ENCODE measurements at places on chromosomes 12 and 14. TPM values are rescaled to one million over a fixed set of nuclear protein-coding genes. Genes with fewer than 3 reads are reported as not detected.

The HPD gene
- total RNA-seq: not detected

The R3HDM2 gene
- total RNA-seq: 54.6 TPM

The RFLNA gene
- total RNA-seq: not detected

The CNTN1 gene
- total RNA-seq: not detected

The ISM2 gene
- 0.21 TPM for total RNA-seq

The PTPN6 gene
- 134 TPM for total RNA-seq

The TMEM132D gene
- not detected for total RNA-seq

The CELA1 gene
- not detected for total RNA-seq

The PRKCH gene
- total RNA-seq: 148 TPM

The HNRNPC gene
- 984 TPM for total RNA-seq

The CYP27B1 gene
- 14.7 TPM for total RNA-seq

The PDZRN4 gene
- total RNA-seq: not detected

The NR1H4 gene
- not detected for total RNA-seq

The SEL1L gene
- total RNA-seq: 69.8 TPM

The NPFF gene
- not detected for total RNA-seq

The CISTR gene
- not detected for total RNA-seq

The STON2 gene
- total RNA-seq: 1.5 TPM

The GNB3 gene
- total RNA-seq: 0.66 TPM

The FAM177A1 gene
- 52.0 TPM for total RNA-seq

The OR6C74 gene
- not detected for total RNA-seq

The SERPINA10 gene
- total RNA-seq: not detected

The OVCH1 gene
- total RNA-seq: not detected

The GPRC5A gene
- total RNA-seq: 2.9 TPM

The KIF26A gene
- 1.1 TPM for total RNA-seq

The ANKS1B gene
- total RNA-seq: 2.0 TPM

The RAB2B gene
- 69.2 TPM for total RNA-seq

The KRT80 gene
- not detected for total RNA-seq

The SMCO2 gene
- total RNA-seq: not detected

The COX14 gene
- total RNA-seq: 29.8 TPM

The SCFD1 gene
- total RNA-seq: 53.9 TPM

The SALL2 gene
- 1.2 TPM for total RNA-seq

The CPNE6 gene
- total RNA-seq: not detected

The DMAC2L gene
- 11.8 TPM for total RNA-seq

The TOMM20L gene
- total RNA-seq: not detected

The ETFBKMT gene
- 0.24 TPM for total RNA-seq

The ARF3 gene
- total RNA-seq: 128 TPM

The IRAK3 gene
- 1.8 TPM for total RNA-seq

The HOXC11 gene
- total RNA-seq: not detected

The TOX4 gene
- total RNA-seq: 81.7 TPM

The MSI1 gene
- 0.24 TPM for total RNA-seq

The ZNF891 gene
- 1.4 TPM for total RNA-seq

The OR4K1 gene
- not detected for total RNA-seq

The PPP1R3E gene
- 68.8 TPM for total RNA-seq

The MDGA2 gene
- not detected for total RNA-seq

The FBLN5 gene
- total RNA-seq: 7.6 TPM

The CIDEB gene
- total RNA-seq: 28.1 TPM

The ALDH1L2 gene
- 0.35 TPM for total RNA-seq

The SOX5 gene
- 7.9 TPM for total RNA-seq

The GARIN6 gene
- not detected for total RNA-seq
